Effector memory CD8-positive, alpha-beta T cell (primary cell): ENCODE measurements at places on chromosomes 3 and 15.

DNA sequence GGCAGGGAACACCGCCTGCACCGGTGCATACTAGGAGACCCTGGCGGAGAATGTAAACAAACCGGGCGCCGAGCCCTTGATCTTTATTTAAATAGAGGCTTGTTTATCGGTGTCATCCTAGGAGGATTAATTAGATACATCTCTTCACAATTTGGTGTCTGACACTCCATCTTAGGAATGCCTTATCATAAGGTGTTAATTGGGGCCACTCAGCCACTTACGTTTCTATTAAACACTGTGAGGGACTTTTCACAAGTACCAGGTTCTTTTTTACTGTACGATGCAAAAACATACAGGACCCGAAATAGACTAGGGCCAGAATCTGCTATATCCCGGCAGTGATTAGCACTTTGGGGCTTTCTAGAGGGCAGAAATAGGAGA is 8.0 kb downstream of the EOMES start:
- DNase-seq, result no peak

- DNase-seq, result no peak
Measured at GRCh38 chr15:82624008-82624407, 23.2 kb downstream of the CPEB1 start.

GRCh38 chr3:13329746-13330145 is 90.4 kb downstream of the NUP210 start:
- DNase-seq, result no peak

DNA sequence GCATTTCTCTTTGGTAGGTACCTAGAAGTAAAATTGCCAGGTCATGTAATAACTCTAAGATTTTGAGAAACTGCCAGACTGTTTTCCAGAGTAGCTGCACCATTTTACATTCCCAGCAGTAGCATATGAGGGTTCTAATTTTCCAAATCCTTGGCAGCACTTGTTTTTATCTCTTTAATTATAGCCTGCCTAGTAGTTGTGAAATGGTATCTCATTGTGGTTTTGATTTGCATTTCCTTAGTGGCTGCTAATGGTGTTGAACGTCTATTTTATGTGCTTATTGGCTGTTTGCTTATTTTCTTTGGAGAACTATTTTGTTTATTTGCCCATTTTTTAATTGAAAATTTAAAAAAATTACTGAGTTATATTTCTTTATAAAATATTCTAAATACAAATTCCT is 117.9 kb downstream of the TCF12 start:
- no peak for DNase-seq

- no peak for DNase-seq
Measured at GRCh38 chr3:175267561-175267960, 408.4 kb downstream of the NAALADL2 start.

- no peak for DNase-seq
Measured at GRCh38 chr3:160822936-160823335, 66.9 kb downstream of the PPM1L start.
